ENCODE measurements at places on chromosomes 4 and X.

GRCh38 chrX:70998411-70999027, 67.6 kb upstream of the SLC7A3 start:
- peak; percentile 38 for DNase-seq

GRCh38 chr4:23005691-23006090, 313.0 kb downstream of the GBA3 start:
- no peak for DNase-seq

DNA sequence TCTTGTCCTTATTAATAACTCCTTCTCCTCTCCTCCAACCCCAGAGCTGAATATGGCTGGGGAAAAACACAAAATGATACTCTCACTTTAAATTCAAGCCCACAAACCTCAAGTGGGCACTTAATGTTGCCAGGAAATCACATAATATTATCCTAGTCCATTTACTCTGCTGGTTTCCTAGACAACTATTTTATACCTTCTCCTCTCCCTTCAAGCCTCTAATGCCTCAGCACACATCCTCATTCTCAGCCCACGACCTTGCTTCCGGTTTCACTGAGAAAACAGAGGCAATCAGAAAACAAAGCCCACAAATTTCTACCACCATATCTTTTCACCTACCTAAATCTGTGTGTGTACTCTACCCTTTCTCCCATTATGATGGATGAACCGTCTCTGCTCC, 12.1 kb upstream of the CLCN5 start:
- no peak for DNase-seq

DNA sequence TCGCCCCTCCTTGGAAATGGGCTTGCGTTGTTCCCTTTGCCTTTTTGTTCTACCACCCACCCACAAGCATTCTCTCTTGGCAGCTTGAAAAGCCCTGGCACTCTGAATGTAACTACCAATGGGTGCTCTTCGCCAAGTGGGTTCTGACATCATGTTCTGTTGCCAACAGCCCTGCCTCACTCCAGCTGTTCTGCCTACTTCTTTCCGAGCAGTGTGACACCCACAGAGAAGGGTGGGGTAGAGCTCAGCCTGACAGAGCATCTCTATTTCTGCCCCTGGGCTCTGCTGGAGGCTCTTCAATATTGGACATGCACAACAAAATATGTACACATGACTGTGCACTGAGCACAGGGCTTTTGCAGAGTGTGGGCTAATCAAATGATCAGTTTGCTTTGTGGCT, 15.6 kb upstream of the EXOSC9 start:
- no peak for DNase-seq

GRCh38 chr4:153780876-153781275, 8.0 kb downstream of the SFRP2 start:
- DNase-seq, result no peak

GRCh38 chr4:44447563-44448504, 775 bp downstream of the KCTD8 start:
- no peak for DNase-seq

- DNase-seq, result peak; percentile 15
Observed at GRCh38 chr4:183657564-183657963, 1.4 kb downstream of the RWDD4 start.

DNA sequence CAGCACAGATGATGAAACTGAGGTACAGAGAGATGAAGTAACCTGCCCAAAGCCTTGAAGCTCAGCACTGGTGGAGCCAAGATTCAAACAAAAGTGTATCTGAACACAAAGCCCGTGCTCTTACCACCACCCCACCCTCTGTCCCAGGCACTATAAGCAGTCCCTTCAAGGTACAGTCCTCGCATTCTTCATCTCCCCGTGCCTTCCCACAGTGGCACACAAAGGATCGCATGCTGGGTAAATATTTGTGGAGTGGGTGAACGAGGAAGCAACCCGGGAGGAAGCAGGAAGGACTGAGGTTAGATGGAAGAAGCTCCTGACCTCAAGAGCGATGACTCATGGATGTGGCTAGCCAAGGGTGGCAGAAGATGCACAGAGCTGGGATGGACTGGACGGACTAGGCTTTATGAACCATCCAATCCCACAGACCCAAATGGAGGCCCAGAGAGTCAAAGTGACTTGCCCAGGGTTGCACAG, 18.4 kb downstream of the IQSEC2 start:
- no peak for DNase-seq

- DNase-seq, result no peak
Observed at GRCh38 chr4:46073778-46074177, 50.1 kb downstream of the GABRG1 start.

GRCh38 chr4:126071346-126072333, 756.9 kb downstream of the FAT4 start:
- DNase-seq, result no peak

DNA sequence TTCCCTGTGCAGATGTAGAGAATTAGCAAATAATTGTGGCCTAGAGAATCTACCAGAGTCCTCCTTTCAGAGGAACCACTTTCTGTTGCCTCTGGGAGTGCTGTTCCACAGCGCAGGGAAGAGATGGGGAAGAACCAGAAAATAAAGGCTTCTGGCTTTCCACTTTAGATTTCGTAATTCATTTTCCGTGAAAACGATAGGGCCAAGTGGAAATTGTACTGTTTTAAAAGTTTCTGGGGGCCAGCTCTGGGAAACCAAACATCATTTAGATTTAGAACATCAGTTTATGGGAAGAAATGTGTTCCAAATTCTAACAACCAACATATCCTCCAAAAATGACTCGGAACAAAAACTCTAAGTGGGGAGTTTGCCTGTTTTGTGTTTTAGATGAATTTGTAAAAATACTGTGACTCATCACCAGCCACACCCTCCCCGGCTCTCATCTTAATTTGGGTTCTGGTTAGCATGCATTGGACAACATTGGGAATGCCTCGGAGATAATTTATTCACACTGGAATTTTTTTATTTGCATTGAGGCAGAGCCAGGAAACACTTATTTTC, 65.2 kb upstream of the LNX1 start:
- DNase-seq, result no peak

- DNase-seq, result no peak
Observed at GRCh38 chr4:120555058-120555457, 367.5 kb downstream of the PRDM5 start.

GRCh38 chrX:96824166-96824565, 59.5 kb upstream of the RPA4 start:
- no peak for DNase-seq

DNA sequence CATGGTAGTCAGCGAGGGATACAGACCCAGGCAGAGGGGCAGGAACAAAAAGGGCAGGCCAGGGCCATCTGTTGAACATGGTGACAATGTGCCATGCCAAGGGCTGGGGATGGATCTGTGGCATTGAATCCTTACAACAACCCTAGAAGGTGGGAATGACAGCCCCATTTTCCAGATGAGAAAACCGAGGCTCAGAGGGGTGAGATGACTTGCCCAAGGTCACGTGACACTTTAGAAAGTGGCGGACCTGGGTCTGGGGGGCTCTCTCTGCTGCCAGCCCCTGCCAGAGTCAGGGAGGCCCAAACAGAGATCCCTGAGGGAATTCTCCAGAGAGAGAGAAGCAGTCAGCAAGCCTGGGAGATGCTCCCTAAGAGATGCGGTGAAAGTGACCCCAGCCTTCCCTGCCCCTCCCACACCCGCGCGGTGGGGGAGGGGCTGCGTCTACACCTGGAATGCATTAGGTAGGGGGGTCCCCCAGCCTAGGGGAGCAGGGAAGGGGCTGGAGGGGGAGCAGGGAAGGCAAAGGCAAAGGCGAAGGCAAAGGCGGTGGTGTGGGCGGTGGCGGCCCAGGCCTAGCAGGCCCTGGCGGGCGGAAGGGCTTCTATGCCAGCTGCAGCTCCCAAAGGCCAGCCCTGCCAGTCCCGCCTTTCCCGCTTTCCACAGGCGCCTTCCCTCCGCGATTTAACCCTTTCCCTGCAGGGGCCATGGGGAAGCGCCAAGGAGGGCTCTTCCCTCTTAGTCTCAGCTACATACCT, 13.0 kb downstream of the FGD1 start:
- no peak for DNase-seq

- DNase-seq, result no peak
Observed at GRCh38 chr4:106628586-106629267, 260.1 kb upstream of the GIMD1 start.

DNA sequence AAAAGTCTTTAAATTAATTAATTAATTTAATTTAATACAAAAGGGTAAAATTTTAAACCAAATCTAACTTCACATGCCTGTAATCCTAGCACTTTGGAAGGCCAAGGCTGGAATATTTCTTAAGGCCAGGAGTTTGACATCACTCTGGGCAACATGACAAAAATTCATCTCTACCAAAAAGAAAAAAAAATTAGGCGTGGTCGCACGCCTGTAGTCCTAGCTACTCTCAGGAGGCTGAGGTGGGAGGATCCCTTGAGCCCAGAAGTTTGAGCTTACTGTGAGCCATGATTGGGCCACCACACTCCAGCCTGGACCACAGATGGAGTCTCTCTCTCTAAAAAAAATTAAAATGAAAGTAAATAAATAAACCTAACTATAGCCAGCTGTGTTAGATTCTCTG, 39.2 kb upstream of the ANTXR2 start:
- no peak for DNase-seq

DNA sequence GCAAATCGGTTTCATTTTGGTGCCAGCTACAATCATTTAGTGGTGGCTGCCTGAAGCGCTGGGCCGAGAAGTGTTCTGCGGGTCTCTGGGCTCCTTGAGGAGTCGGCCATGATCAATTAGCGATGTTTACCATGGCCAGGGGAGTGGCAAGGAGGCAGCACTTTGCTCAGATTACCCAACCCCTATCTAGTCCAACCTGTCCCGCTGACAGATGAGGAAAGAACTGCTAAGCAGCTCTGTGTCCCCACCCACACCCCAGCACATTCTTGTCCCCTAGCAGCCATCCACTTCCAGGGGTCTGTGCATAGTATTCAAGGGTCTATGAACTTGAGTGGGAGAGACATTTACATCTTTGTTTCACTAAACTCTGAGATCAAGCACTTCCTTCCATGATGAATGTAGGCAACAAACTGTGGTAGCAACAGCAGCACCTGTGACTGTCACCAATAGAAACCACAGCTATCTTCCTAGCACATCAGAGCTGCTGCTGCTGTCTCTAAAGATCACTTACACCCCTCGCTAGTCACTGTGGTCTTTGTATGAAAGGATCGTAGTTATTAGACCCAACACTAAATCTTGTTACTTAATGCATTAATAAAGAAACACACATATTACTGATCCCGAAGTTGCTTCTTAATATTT, 331.6 kb downstream of the BCOR start:
- DNase-seq, result peak; percentile 33

- no peak for DNase-seq
Observed at GRCh38 chr4:25092139-25092538, 61.4 kb upstream of the LGI2 start.

DNA sequence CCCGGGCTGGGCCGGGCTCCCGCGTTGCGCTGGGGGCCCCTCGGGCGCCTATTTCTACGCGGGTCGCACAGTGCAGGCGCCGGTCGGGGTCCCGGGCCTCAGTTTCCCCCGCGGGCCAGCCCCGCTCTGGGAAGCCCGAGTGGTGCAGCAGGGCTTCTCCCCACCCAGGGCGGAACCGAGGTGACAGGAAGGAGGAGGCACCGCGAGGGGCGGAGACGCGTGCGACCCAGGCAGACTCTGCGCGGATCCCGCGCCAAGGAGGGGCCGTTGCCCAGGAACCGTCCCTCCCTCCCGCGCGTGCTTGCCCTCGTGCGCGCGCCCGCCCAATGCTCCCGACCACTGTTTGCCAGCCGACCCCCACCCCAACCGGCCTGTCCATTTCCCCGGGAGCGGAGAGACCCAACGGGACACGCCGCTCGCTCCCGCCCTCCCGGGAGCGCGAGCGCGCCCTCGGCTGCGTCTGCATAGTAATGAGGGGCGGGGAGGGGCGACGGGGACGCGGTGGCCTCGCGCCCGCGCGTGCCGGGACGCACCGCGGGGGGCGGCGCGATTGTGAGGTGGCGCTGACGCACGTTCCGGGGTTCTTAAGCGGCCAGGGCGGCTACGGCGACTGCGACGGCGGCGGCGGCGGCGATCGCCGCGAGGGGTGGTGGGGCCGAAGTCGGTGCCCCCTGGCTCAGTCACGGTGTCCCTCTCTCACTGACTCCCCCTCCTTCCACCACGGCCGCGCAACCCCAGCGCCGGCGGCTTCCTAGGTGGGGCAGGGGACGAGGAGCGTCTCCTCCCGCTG, at the start of gene CPEB2:
Gene CPEB2 (plus strand): TSS at position 613 of the 790 bp plus-strand sequence. CDS start 193 bp downstream, outside the sequence.
- peak; percentile 92 for DNase-seq

- DNase-seq, result no peak
Observed at GRCh38 chr4:100430451-100430850, 87.4 kb downstream of the EMCN start.

DNA sequence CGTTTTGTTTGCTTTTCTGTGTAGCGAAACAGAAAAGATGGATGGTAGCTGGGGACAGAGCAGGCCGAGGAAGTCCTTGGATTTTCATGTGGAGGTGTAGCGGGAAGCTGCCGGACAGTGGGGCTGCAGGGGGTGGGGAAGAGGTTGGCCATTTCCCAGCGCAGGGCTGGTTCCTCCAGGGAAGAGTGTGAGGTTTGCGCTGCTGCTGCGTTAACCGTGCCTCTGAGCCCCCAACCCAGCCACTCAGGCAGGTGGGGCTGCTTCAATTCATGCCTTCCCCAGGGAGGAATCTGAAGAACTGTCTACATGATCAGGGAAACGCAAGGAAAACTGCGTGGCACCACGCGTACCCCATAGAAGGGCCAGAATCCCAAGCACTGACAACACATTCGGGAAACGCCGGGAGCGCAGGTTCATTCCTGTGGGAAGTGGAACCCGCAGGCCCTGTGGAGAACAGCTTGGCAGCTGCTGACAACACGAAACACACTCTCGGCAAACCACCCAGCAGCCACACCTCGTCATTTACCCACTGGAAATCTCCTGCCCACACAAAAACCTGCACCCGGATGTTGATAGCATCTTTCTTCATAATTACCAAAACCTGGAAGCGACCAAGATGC, 57.7 kb downstream of the PCGF3 start:
- no peak for DNase-seq

DNA sequence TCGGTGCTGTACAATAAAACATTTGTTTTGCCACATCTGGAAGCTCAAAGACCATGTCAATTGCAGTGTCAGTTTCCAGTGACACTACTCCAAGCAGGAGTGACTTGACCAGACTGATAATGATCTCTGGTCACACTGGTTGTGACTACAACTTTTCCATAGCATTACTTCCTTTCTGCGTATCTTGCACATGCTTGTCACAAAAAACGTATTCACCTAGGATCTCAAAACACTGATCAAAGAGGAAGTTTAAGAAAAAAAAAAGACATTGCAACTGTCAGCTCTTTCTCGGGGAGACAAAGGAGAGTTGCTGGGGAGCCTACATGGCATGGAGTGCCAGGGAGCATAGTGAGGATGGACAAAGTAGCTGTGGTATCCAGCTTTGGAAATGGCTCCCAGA, 60.6 kb downstream of the OPHN1 start:
- no peak for DNase-seq

- DNase-seq, result no peak
Observed at GRCh38 chrX:30005813-30006212, 209.6 kb upstream of the MAGEB2 start.

- no peak for DNase-seq
Observed at GRCh38 chr4:89619206-89619962, 217.6 kb downstream of the SNCA start.

GRCh38 chr4:147037069-147037468, 91.4 kb upstream of the TTC29 start:
- DNase-seq, result no peak

Measured in NAMALWA (cell line).